Activated T-helper 1 cell treated with Interleukin-2 at 50 U/mL for 16 hours (primary cell): ENCODE measurements at places on chromosomes 5 and 9.

GRCh38 chr9:110486218-110486617, 93.3 kb downstream of the SVEP1 start:
- no peak for DNase-seq

DNA sequence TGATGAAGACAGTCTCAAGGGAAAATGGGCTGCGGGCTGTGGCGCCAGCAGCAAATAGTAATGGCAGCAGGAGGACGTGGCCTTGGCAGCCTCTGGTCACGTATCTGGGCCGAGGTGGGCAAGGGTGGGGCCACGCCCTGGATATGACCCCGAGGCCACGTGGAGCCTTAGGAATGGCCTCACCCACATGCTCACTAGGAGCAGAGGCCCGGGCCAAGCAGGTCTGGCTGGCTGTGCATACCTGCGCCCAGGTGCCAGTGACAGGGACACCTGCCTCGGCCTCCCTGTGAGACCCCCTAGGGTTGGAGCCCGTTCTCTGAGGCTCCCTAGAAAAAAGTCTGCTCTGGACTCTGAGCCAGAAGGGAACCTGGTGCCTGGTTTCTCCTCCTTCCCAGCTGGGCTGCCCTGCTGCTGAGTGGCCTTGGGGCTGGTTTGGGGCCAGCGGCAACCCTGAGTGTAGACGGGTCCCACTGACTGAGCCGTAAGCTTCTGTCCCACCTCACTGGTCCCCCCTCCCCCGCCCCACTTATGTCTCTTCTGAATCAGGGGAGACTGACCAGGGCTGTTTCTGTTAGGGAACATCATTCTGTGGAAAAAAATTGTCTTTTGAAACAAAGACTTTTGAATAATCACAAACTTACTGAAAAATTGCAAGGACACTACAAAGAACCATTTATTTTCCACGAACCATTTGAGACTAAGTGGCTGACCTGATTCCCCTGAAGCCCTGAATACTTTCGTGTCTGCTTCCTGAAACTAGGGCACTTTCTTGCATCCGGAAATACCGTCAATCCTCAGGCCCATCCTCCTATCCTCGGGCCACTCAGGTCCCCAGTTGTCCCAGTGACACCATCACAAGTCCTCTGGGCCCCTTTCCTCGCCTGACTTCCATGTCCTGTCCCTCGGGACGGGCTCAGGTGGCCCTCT, 60.8 kb downstream of the WNK2 start:
- DNase-seq, result no peak

GRCh38 chr5:127439644-127440043, 77.8 kb upstream of the PRRC1 start:
- no peak for DNase-seq

DNA sequence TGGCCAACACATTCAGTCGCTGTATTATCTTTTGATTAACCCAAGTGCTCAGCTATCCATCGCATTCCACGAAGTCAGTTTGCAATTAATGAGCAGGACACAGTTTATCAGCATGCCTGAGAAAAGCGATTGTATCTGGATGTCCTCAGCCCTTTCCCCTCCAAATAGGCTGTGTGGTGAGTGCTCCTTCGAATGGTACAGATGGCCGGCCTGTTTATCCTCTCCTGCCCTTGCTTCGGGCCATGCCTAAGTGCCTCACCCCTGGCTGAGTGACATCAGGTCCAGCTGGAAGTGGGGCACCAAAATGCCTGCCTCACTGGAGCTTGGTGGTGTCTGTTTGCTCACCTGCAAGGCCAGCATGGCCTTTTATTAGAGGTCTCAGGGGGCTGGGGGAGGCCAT, 317.3 kb downstream of the GADD45G start:
- no peak for DNase-seq

DNA sequence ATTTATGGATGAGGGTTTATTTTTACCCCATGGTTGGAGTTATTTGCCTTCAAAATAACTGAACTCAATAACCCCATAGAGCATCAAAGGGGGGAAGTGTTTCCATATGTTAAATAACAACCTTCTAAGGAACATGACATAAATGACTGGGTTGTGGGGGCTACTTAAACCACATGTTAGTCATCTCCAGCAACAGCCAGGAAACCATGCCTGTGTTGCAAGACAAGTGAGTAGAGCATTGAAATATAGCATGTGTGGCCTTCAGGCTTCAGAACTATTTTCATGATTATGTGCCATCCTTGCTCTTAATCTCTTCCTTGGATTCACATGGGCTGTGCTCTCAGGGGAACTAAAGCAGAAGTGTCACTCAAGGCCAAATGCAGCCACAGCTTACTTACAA, 431.2 kb downstream of the AGTPBP1 start:
- no peak for DNase-seq

- DNase-seq, result no peak
Measured at GRCh38 chr9:89792189-89793123, 187.6 kb downstream of the GADD45G start.

DNA sequence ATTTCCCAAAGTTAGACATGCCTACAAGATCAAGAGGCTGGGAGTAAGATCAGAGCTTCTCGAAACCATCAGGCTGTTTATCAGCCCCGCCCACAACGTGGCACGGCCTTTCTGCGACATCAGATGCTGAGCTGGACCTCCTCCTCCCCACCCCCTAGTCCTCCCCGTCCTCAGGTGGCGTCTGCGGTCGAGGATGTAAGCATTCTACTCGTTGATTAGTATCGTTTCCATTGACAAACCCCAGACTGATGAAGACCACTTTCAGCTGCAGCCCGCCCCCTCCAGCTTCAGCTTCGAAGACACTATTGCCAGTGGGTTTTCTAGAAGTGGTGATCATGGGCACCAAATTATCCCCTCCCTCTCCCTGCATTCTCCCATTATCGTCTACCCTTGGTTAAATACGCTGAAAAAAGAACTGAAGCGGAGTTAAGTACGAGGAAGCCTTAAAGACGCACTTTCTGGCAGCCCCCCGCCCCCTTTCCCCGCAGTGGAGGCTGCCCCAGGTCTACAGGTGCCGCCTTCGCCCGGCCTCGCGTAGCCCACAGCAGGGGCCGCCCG, 1.1 kb downstream of the PPIC start:
- DNase-seq, result no peak
